ENCODE measurements at places on chromosomes 2 and 18.
A peak's percentile ranks its signal among the peaks of the same experiment; 100 is the strongest.

DNA sequence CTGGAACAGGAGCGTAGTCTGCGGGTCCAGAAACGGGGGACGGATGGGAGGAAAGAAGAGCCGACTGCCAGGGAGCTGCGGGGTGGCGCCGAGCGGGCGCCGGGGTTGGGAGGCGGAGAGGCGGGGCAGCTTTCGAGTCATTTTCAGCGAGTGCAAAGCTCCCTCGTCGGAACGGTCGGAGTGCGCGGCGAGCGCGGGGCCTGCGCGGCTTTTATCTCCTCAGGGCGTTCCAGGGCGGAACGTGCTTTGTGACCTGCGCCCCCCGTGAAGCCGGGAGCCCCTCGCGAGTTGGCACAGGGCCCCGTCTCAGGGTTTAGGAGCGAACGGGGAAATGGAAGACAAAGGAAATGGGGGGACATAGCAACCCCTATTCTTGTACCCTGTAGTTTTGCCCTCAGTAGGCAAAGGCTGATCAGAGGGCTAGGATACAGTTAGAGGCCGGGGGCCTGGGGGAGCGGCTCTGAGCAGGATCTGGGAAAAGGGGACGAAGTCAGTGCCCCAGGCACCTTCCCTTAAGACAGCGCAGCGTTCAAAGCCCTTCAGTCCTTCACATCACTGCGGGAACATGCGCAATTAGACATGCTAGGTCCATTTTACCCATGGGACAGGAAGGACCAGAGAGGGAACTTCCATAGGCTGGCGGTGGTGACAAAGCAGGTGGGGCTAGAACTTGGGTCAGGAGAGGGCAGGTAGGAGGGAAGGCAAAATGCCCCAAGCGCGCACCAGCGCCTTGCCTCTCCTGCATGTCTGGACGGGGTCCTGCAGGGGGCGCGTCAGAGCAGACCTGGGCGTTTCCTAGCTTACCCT, 60.1 kb upstream of the IL1RL1 start:
- no peak for DNase-seq

- no peak for DNase-seq
Observed at GRCh38 chr2:31372097-31372496, 42.4 kb downstream of the XDH start.

DNA sequence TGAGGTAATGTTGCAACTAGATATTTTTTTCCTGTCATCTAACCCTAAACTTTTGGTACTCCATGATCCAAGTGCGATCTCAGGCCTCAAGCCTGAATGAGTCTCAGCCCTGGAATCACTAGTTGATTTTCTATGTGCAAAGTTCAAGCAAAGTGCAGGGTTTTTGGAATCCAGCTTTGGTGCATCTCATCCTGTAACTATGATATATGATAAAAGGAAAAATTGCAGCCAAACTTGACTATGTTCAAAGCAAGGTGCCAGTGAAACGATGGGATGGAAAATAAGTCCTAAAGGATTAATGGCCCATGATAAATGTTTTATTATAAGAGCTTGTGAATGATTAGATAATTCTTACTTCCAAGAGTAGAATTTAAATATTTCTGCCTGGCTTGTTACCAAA, 78.9 kb upstream of the NT5C1B start:
- DNase-seq: no peak

DNA sequence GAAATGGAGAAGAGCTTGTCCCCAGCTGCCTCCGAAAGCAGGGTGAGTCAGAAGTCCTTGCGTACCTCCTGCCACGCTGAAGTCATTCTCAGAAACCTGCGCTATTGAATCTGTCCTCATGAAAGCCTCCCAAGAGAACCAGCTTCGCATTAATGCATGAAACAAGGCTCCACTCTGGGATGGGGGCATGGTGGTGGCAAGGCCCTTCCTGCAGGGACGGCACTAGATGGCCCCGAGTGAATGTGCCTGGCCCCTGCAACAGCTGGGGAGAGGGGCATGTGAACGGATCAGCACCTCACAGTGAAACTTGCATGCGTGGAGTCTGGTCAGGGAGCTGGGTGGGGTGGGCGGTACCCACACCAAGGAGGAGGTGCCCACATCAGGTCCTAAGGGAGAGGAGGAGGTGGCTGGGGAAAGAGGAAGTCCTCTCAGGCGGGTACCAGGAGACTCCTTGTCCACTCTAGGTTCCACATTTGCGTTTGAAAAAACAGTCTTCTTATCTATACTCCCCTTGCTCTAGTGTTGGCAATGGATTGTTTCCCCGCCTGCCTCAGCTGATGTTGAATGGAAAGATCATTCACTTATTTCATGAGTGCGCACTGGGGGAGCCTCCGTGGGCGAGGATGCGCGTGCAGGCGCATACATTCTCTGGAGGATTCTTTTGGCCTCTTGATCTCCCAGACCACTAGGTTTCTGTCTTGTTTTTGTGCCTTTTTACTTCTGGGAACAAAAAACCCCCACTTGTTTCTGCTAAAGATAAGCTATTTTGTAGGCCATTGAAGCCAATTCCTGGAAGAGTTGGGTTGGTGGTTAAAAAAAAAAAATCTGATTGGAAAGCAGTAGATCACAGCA, 104.7 kb downstream of the KLHL29 start:
- DNase-seq: no peak

DNA sequence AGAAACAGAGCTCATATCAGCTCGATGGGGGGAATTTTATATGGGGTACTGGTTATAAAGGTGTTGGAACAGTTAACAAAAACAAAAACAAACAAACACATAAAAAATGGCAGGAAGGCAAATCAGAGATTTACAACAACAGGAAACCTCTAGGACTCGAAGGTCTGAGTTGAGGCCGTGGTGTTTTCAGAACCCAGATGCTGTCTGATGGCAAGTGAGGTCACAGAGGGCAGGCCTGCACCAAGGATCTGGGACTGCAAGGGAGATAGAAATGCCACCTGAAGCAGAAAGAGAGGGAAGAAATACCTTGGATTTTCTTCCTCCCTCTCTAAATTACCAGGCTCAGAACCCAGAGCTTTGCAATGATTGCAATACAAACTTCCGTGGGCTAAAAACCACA, 429.5 kb downstream of the ZNF521 start:
- DNase-seq: no peak

- no peak for DNase-seq
Observed at GRCh38 chr2:199197448-199197847, 260.3 kb downstream of the SATB2 start.

- DNase-seq: no peak
Observed at GRCh38 chr2:120625865-120626560, 109.7 kb upstream of the GLI2 start.

- peak; percentile 64 for DNase-seq
Observed at GRCh38 chr2:101831351-101831865, 133.9 kb downstream of the MAP4K4 start.

DNA sequence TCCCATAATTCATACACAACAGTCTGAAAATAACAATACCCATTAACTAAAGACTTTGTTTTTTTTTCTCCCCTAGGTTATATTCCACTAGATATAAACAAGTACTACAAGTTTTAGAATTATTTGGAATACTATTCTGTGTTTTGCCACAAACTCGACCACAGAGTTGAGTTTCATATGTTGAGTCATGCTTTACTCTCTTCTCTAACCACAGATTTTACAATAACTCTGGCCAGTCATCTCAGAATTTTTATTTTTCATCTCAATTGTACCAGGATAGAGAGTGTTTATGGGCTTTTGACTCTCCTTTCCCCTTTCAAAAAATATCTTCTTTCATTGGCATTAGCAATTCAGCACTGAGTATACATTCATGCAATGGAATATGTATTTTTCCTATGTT, 348.7 kb upstream of the GALNT5 start:
- no peak for DNase-seq

GRCh38 chr18:39969803-39970494, 1985.1 kb upstream of the PIK3C3 start:
- DNase-seq: no peak
